ENCODE measurements at places on chromosomes 12 and 14. TPM values are rescaled to one million over a fixed set of nuclear protein-coding genes. Genes with fewer than 3 reads are reported as not detected.

- DNase-seq: no peak
- H3K27ac ChIP-seq: no peak overlapping the region
- no peaks in the 10 kb centered on the region for H3K36me3 ChIP-seq
- no peak overlapping the region for H3K4me3 ChIP-seq
- H3K27me3 ChIP-seq: no peaks in the 10 kb centered on the region
Measured at GRCh38 chr14:30204431-30204980, 276.9 kb upstream of the PRKD1 start.

LARP4 gene
- 6.8 TPM for polyA plus RNA-seq

KRT8 gene
- 1,795 TPM for polyA plus RNA-seq

DNA sequence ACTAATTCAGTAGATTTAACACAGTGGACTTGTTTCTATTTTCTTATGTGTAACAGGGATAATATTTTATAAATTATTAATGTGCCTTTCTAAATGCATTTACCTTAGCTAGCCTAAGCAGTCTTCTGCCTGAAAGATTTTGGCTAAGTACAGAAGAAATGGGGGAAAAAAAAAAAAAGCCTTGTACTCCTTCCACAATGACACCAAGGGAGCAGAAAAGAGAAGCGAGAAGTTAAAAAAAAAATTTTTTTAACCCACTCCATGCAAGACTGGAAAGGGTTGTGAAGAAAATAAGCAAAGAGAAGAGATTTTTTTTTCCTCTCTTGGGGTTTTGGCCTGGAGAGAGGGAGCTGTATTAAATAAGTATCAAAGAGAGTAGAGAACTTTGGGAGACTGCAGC is 28.7 kb downstream of the NELL2 start:
- no peaks in the 10 kb centered on the region for H3K4me1 ChIP-seq
- no peaks in the 10 kb centered on the region for H3K36me3 ChIP-seq
- no peak overlapping the region for H3K27ac ChIP-seq
- DNase-seq: no peak
- H3K4me3 ChIP-seq: no peak overlapping the region

DNA sequence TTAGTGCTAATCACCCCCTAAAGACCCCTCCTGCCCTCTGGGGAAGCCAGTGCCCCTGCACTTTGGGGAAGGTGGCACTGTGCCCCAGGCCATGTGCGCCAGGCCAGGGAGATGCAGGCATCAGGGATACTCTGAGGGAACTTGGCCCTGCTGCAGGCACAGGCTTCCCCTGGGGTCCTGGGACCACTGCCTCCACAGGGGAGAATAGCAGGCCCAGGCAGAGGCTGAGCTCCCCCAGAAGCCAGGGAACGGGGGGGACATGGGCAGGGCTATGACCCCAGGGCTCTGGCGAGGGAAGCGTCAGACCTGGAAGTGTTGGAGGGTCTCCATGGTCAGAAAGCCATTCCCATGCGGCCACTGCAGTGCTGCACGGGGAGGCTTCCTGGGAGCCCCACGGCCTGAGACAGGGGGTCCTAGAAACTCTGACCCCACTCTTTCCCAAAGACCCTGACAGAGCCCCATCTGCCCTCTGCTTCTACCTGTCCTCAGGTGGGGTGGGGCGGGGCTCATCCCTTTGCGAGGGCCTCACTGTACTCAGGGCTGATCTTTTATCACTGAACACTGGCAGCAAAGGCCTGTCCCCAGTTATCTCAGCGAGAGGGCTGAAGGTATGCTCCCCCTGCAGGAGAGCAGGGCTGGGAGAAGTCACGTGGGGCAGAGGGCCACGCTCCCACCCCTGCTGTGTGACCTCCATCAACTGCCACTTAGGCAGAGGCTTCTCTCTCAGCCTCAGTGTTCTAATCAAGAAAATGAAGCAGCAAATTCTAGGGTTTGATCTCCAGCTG is 160.0 kb downstream of the CALM1 start:
- H3K4me1 ChIP-seq: no peaks in the 10 kb centered on the region
- no peak overlapping the region for H3K4me3 ChIP-seq
- H3K36me3 ChIP-seq: no peaks in the 10 kb centered on the region
- peak; percentile 69 for DNase-seq
- H3K27ac ChIP-seq: peak overlapping the region; percentile 9

DNA sequence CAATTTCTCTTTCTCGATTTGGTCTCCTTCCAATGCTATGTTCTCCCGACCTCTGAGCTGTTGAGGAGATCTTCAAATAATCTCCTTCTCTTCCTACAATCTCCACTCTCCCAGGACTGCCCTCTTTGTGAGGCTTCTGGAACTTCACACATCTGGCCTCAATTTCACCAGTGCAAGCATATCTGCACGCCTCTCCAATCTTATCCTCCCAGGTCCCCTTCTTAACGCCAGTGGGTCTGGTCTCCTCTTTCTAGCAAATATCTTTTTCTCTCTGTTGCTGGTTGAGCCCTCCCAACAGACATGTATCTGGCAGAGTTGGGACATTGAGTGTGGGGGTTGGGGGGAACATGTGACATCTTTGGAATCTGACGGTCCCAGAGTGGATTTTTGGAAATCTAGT is 17.9 kb downstream of the RTL1 start:
- H3K4me1 ChIP-seq: no peaks in the 10 kb centered on the region
- no peaks in the 10 kb centered on the region for H3K36me3 ChIP-seq
- no peaks in the 10 kb centered on the region for H3K27me3 ChIP-seq
- H3K27ac ChIP-seq: no peak overlapping the region

DNA sequence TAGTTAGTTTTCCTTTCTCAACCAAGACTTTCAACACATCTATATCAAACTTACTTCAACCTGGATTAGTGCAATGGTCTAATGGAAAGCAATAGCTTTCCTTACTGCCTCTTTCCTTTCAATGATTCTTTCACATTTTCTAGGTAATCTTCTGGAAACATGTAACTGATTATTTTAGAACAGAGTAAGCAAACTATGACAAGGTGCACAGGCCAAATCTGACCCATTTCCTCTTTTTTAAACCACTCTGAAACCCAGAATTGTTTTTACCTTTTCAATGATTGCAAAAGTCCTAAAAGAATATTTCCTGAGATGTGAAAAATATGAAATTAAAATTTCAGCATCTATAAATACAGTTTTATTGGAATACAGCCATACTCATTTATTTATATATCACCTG is 81.6 kb upstream of the TMTC2 start:
- H3K36me3 ChIP-seq: no peaks in the 10 kb centered on the region
- H3K27me3 ChIP-seq: no peaks in the 10 kb centered on the region
- no peaks in the 10 kb centered on the region for H3K4me1 ChIP-seq

DNA sequence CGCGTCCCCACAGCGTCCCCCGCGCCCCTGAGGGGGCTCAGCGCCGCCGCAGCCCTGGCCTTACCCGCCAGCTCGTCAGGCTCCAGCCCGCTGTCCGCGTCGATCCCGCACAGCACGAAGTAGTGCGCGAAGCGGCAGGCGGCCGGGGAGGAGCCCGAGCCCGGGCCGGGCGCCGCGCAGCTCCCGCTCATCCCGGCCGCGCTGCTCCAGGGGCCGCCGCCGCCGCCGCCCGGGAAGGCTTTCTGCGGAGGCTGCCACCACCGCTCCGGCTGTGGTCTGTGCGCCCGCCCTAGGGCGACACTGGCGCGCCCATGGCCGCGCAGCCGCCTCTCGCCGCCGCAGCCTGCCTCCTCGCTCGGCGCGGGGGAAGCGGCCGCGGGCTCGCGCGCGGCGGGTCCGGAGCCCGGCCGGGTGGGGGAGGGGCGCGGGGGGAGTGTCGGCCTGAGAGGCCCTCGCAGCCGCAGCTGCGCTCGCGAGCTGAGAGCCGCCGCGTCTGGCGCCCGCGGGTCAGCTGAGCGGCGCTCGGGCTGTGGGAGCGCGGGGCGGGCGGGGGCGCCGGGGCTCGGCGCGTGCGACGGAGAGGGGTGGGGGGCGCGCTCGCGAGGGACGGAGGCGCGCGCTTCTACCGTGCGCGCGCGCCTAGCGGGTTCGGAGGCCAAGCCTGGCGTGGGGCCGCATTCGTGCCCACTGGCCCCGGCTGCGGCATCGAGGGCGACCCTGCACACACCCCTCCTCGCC is at the start of gene DENND5B:
Gene DENND5B, minus strand, starts transcription at position 495 of the 738 bp plus-strand sequence. Its CDS starts 304 bp downstream, at position 191.
- peak within 1 kb of the TSS; percentile 95 for H3K27ac ChIP-seq
- H3K27me3 ChIP-seq: no peaks in the 10 kb centered on the region
- peak; percentile 88 for DNase-seq

DNA sequence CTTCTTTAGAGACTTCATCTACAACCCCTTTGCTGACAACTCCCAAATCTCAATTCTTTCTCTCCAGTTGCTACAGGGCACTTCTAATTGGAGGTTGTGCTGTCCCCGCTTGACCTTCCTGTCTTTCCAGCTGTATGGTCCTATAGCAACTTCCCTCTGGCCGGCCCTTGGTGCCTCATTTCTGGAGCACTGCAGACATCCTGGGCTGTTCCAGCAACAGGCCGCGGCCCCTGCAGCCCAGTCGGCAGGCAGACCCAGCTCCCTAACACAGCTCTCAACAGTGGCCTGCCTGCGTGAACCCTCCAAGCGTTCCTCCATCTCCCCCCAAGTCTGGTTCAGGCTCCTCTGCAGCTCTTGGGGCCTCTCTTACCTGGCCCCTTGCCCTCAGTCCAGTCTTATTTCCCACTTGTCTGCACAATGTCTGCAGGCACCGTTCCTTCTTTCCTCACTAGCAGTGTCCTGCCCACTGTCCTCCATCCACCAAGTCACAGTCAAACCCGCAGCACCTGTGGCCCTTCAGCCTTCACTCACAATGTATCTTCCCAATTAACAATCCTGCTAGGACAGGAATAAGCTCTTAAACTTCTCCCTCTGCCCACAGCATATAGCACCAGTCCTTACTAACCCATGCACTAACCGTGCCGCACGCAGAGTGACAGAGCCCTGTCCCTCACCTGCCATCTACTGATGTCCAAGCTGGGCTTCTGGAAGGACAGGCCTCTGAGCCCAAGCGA is 1.6 kb upstream of the EML1 start:
- no peaks in the 10 kb centered on the region for H3K4me1 ChIP-seq
- no peaks in the 10 kb centered on the region for H3K27me3 ChIP-seq
- DNase-seq: no peak
- no peak overlapping the region for H3K4me3 ChIP-seq
- H3K36me3 ChIP-seq: no peaks in the 10 kb centered on the region
- H3K27ac ChIP-seq: peak overlapping the region; percentile 2

NPAS3 gene
- polyA plus RNA-seq: 0.81 TPM

DNA sequence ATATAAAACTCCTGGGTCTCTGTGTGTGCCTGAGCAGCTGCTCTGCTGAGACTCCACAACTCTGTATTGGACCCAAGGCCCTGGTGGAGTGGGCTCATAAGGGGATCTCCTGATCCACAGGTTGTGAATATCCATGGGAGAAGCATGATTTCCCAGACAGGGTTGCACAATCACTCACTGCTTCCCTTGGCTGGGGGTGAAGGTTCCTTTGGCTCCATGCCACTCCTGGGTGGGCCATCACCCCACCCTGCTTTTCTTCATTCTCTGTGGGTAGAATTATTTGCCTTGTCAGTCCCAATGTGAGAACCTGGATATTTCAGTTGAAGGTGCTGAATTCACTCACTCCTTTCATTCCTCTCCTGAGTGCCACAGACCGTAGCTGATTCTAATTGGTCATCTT is 205.2 kb upstream of the TMEM260 start:
- no peak overlapping the region for H3K27ac ChIP-seq
- H3K36me3 ChIP-seq: no peaks in the 10 kb centered on the region
- no peak overlapping the region for H3K4me3 ChIP-seq
- H3K4me1 ChIP-seq: no peaks in the 10 kb centered on the region
- no peaks in the 10 kb centered on the region for H3K27me3 ChIP-seq

DNA sequence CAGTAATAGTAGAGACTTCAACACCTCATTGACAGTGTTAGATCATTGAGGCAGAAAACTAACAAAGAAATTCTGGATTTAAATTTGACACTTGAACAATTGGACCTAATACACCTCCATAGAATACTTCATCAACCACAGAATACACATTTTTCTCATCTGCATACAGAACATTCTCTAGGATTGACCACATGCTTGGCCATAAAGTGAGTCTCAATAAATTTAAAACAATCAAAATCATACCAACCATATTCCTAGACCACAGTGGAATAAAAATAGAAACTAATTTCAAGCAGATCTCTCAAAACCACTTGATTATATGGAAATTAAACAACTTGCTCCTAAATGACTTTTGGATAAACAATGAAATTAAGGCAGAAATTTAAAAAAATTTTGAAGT is 82.3 kb downstream of the SLC38A4 start:
- H3K4me1 ChIP-seq: no peaks in the 10 kb centered on the region
- no peaks in the 10 kb centered on the region for H3K27me3 ChIP-seq
- H3K4me3 ChIP-seq: no peak overlapping the region
- DNase-seq: no peak
- H3K36me3 ChIP-seq: no peaks in the 10 kb centered on the region
- no peak overlapping the region for H3K27ac ChIP-seq

- peak overlapping the region; percentile 92 for H3K27ac ChIP-seq
- no peak for DNase-seq
- H3K4me1 ChIP-seq: peaks cover 38% of the 10 kb centered on the region
- no peaks in the 10 kb centered on the region for H3K36me3 ChIP-seq
- no peaks in the 10 kb centered on the region for H3K27me3 ChIP-seq
Measured at GRCh38 chr12:6360578-6361490, 14.5 kb downstream of the SCNN1A start.

DNA sequence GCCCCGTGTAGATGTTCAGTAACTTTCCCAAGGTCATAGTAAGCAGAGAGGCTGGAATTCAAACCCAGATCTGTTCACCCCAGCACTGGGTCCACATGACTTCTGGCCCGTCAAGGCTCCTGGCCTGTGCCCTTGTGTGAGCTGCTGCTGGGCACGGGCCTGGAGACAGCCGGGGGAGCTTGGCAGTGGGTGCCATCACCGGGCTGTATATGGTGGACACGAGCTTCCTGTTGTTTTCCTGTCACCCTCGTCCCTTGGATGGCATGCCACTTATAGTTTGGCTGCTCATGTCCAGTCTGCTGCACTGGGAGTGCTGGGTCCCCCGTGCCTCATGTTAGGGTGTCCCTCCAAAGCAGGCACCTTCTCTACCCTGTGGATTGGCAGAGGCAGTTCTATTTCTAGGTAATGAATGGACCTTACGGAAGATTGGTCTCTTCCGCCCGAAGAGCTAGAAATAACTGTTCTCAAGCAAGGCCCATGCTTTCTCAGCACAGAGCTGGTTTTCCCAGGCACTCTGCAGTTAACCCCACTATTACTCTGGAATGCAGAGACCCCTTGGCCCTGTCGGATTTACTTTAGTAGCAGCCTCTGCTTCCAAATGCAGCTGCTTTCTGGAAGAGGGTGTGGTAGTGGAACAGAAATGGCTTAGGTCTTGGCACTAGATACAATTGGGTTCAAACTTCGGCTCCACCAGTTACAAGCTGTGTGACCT is 44.3 kb downstream of the ELK3 start:
- no peaks in the 10 kb centered on the region for H3K36me3 ChIP-seq
- no peak overlapping the region for H3K4me3 ChIP-seq
- DNase-seq: no peak
- no peak overlapping the region for H3K27ac ChIP-seq

ACOT6 gene
- not detected for polyA plus RNA-seq

DNA sequence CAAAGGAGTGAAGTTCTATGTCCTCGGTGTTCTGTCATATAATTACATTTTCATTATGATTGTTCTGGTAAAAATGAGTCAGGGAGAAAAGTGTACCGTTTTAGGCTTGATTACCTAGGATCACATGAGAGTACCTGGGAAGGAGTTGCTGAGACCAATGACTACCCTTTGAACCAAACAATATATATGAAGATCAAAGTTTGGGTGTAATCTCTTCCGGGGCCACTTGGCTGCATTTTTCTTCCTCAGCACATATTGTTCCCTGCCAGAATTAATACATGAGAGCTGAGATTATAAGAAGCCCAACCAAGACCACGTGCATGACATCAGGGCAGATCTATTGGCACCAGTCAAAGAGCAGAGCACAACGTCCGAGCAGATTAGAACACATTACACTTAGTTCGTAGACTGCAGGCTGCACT is 41.1 kb upstream of the DHRS7 start:
- H3K27me3 ChIP-seq: no peaks in the 10 kb centered on the region
- H3K4me3 ChIP-seq: no peak overlapping the region
- H3K4me1 ChIP-seq: no peaks in the 10 kb centered on the region

- no peaks in the 10 kb centered on the region for H3K36me3 ChIP-seq
- H3K27ac ChIP-seq: no peak overlapping the region
- no peak overlapping the region for H3K4me3 ChIP-seq
- H3K4me1 ChIP-seq: no peaks in the 10 kb centered on the region
- H3K27me3 ChIP-seq: peaks cover 2% of the 10 kb centered on the region
Measured at GRCh38 chr14:74549588-74549987, 56.0 kb downstream of the ISCA2 start.
